Activated CD4-positive, alpha-beta T cell treated with anti-CD3 and anti-CD28 coated beads, Interleukin-2, amount 50 U/mL, for 4 hours (primary cell): ENCODE measurements at places on chromosomes 13 and 19.
A peak's percentile ranks its signal among the peaks of the same experiment; 100 is the strongest.

- DNase-seq = no peak
These were observed 7.9 kb upstream of the SERTAD3 start for GRCh38 chr19:40452016-40452415.

DNA sequence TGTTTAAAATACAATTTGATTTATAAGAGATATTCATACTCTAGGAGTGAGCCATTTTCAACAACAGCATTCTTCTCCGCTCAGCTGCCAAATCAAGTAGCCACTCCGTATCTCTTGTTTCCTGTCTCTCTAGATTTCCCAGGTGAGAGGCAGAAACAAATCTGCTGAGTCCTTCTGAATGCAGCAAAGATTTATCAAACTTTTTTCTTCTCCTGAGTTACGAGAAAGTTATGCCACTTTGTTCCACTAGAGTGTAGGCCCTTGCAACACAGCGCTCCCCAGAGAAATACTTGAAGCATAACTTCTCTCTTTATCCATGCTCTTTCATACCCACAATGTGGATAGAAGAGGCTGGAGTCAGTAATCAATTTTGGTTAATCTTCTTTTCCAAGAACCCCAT, 1960.8 kb downstream of the OLFM4 start:
- DNase-seq = no peak

- DNase-seq = peak; percentile 15
These were observed 52.0 kb downstream of the SLC7A1 start for GRCh38 chr13:29543230-29544215.

DNA sequence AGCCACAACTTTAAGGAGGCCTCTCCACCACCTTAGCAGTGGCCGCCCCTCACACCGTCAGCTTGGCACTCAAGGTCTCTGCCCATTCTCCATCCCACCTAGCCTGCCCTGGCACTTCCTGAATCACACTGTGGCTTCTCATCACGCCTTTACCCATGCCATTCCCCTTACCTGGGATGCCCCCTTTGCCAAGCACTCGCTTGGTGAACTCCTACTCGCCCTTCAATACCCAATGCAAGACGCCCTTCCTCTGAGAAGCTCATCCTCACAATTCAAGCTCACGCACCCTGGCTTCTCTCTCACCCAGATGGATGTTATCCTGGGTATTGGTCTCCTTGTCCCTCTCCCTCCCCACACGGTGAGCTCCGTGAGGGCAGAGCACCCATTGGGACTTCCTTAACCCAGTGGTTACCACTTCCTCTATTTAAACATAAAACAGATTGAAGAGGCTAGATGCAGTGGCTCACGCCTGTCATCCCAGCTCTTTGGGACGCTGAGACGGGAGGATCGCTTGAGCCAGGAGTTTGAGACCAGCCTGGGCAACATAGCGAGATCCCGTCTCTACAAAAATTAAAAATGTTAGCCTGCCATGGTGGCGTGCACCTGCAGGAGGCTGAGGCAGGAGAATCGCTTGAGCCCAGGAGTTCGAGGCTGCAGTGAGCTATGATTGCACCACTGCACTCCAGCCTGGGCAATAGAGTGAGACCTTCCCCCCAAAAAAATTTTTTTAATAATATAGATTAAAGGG, 12.6 kb upstream of the SHD start:
- DNase-seq = no peak

DNA sequence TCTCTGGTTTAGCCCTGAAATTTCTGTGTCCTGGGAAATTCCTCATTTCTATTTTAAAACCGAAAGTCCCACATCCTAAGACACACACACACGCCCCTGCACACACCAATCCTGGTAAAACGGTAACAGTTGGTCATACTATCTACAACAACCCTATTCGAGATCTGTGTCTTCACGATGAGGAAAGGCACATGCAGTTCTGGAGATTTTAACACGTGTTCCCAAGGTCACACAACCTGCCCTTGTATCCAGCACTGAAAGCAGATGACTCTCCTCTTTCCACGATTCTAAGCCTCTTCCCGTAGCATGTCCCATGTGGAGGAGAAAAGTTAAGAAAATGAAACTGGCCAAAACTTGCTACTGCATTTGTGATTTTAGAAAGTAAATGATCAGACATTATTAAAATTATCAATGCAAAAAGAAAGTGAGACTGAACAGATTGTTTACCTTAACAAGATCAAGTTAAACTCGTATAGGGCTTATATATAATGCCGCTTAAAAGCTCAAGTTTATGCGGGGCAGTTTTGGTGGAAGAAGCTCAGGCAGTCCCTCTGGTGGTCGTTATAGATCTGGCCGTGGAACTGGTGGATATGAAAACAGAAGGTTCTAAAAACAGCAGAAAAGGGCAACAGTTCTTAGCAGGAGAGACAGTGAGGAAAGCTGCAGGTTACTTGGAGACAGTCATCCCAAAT, 32.7 kb downstream of the VSTM1 start:
- DNase-seq = no peak

DNA sequence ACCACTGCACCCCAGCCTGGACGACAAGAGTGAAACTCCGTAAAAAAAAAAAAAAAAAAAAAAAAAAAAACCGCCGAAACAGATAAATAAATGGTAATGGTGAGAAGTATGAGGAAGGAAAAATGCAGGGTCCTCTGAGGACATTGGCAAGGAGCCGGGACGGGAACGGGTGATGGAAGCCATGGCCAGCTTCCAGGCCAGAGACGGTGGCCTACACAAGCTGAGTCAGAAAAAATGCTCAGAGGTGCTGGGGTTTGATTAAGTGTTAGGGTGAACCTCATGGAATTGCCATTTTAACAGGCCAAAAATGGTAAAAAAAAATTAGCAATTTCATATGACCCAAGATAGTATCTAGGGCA, 866 bp upstream of the ZSWIM4 start:
- no peak for DNase-seq

GRCh38 chr13:75723901-75724300, 87.8 kb downstream of the LMO7 start:
- no peak for DNase-seq

DNA sequence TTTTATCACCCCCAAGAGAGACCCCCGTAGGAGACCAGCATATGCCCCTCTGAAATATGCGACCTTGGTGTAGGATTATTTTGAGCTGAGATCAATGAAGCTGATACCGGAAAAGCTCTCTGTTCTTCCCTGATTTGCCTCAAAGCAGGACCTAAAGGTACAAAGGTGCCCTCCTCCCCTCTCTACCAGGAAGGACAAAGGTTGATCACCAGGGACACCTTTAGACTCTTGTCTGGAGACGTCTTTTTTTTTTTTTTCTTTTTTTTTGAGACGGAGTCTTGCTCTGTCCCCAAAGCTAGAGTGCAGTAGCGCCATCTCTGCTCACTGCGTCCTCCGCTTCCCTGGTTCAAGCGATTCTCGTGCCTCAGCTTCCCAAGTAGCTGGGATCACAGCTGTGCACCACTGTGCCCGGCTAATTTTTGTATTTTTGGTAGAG, 792 bp upstream of the PEX11G start:
- no peak for DNase-seq

DNA sequence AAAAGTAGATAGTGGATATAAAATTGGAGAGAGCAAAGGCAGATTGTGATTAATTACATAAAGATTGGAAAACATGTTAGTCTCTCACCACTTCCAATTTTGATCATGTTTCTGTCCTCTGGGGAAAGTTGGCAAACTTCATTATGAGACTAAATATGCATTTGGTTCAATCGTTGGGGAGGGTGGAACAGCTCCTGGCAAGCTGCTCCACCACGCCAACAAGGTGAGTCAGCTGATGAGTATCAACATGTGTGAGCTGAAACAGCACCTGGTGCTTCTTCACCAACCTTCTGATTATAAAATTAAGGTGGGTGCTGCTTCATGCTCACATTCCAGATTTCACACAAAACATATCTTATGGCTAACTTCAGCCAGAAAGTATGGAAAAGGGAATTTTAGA, 1784.6 kb downstream of the SLITRK5 start:
- DNase-seq = no peak

DNA sequence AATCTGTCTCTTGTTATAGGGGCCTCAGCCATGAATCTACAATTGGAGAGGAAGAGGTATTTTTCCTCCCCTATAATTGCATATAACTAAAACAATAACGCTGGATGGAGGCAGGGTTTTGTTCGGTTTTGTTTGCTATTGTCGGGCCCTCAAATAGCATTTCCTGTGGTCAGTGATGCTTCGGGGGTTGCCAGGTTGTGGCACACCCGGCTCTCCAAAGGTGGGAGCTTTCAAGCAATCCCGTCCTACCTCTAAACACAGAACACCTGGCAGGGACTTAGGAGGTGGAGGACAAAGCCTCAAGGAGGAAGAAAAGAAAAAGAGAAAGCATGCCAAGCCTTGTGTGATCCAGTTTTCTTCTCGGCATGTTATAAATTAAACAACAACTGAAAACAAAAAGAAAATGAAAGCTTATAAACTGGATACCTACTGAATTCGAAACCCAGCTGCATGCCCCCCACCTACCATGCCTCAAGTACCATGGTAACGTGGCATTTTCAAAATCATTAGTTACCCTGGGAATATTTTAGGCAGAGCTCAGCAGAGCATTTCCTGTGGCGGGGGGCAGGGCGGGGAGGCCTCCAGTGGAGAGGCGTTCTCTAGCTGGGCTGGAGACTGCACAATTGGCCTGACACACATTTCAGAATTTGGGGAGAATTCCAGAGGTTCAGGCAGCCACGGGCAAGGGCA, 213.8 kb downstream of the DCLK1 start:
- no peak for DNase-seq

DNA sequence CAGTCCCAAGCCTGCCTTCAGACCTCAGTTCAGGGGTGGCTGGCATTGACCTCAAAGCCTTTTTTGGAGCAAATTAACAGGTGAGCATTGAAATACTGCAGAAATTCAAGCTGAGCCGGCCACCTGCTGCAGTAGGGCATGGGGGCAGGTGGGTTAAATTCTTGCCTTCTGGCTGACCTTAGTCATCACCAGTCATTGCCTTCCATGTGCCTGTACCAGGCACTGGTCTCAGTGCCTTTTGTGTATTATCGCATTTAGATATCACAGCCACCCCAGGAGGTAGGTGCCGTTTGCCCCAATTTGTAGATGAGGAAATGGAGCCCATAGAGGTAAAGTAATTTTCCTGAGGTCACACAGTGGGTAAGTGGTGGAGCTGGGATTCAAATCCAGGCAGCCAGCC, 7.2 kb downstream of the PPP1R37 start:
- no peak for DNase-seq

GRCh38 chr19:44846455-44847143, 502 bp downstream of the NECTIN2 start:
- DNase-seq = no peak

DNA sequence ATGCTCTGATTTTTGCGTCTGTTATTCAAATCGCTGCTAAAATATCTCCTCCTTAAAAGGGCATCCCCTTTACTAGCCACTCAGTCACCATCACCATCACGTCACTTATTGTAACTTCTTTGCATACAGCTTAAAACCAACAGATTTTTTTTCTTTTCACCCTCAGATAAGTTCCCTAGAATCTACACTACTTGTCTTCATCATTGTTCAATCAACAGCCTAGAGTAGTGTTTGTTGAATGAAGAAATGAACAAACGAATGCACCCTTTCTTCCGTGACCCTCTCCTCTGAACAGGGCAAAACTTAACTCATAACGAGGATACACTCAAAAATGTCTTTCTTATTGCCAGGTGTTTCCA, 1.1 kb upstream of the AKAP11 start:
- no peak for DNase-seq

- DNase-seq = no peak
These were observed 550.8 kb upstream of the SLITRK1 start for GRCh38 chr13:84433024-84433423.

GRCh38 chr19:13959962-13960862, 7.9 kb downstream of the DCAF15 start:
- no peak for DNase-seq

GRCh38 chr19:11203194-11204075, 6.1 kb upstream of the KANK2 start:
- peak; percentile 20 for DNase-seq

DNA sequence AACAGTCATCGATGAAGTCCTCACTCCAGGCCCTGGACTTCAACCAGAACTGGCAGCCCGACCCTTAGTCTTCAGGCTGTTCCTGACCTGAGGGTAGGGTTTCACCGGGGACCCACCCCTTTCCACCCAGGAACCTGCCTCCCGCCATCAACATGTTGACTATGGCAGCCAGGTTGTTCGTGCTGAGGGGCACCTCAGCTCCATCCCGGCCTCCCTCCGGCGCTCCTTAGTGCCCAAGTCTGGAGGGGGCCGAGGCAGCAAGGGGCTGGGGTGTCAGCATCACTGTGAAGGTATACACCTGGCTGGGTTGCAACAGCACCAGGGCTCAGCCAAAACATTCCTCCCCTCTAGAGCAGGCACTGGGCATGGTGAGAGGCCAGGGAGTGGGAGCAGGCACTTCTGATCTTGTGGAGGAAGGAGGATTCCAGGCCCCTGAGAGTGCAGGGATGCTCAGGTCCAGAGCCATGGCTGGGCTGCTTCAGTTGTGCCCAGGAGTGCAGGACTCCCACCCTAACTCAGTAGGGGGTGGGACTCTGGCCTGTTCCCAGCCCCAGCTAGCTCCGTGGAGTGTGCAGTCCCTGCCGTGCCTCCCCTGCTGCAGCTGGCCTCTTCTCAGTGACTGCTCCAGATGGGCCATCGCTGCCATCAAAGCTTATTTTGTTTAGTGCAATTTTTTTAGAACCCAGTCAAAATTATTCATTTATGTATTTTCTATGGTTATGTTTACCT, 1445.9 kb downstream of the PCDH9 start:
- DNase-seq = no peak

- peak; percentile 6 for DNase-seq
These were observed 32.3 kb upstream of the MED4 start for GRCh38 chr13:48126944-48127830.

DNA sequence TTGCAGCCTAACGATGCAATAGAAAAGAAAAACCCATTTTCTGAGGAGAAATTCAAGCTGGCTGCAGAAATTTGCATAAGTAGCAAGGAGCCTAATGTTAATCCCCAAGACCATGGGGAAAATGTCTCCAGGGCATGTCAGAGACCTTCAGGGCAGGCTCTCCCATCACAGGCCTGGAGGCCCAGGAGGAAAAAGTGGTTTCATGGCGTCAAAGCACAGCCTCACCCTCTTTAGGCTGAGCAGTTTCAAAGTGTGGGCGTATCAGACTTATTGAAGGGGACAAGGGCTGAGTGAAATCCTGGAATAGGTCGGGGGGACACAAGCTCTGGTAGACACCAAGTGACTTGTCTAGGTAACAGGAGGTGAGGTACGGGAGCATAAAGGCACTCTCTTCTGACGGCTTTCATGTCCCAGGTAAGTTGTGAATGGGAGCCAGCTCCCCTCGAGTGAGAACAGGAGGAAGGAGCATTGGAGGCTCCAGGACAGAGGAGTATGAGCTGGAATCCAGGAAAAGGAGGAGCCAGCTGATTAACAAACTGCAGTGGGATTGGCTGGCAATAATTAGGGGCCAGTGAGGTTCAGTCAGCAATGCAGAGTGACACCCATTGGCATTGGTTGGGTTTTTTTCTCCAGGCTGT, 35.8 kb downstream of the MRPL57 start:
- no peak for DNase-seq

- no peak for DNase-seq
These were observed 472.7 kb upstream of the NBEA start for GRCh38 chr13:34469196-34469986.
